Mucosa of descending colon (tissue), 3 donors: ENCODE measurements at places on chromosomes 5 and 9.

DNA sequence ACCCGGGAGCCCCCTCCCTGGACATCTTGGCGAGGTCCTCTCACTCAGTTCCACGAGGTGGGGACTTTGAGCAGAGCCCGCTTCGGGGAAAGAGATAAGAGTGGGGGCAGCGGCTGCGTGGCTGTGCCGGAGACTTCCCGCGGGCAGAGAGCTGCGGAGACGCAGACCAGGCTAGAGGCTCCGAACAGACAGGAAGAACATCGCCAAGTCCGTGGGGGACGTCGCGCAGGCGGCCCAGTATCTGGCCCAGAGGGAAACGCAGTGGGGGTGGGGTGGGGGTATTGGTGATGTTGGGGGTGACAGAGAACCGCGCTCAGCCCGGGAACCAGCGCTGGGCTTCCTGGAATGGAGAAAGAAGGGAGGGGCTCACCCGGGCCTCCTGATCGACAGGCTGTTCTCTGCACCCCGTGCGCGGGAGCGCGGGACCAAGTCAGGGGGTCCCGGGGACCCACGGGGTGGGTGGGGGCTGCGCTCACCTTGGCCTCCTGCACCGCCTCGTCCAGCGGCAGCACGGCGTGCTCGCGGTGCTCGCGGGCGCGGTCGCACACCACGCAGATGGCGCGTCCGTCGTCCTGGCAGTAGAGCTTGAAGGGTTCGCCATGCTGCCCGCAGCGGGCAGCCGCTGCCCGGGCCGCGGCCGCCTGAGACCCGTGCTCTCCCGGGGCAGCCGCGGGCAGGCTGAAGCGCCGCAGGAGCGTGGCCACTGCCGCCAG, 727 bp downstream of the TRIM7 start:
- no peak for DNase-seq

- DNase-seq = no peak
These were observed 99.9 kb downstream of the SSBP2 start for GRCh38 chr5:81650987-81651386.

DNA sequence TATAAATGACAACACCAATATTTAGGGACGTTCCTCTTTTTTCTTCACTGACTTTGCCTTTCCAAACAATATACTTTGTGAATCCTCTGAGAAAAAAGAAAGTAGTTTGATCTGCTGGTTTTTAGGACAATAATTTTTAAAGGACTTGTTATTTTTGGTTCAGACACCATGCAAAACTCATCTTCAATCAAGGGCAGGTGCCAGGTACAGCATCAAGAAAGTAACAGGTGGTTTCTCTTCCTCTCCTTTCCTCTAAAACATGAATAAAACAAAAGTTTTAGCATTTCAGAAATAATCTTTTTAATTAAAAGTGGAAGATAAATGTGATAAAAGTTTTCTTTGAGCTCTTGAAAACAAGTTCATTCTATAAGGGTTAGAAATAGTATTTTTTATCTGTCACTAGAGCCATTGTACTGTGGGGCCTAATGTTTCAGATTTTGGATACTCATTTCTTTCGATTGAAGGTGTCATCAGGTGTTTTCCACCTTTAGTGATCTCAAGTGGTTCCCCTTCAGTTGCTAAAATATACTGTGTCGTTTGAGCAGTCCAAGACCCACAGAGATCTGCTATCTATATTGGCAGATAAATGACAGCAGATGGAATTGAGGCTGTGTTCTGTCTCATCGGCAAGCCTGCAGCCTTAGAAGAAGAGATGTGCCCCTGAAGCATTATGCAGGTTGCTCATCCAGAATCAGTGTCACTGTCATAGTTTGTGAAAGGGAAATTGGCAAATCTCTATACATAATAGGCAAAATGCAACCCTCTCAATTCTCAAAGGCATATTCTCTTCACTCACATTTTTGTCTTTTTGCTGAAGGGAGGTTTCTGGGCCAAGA, 499.7 kb downstream of the PDE4D start:
- no peak for DNase-seq

DNA sequence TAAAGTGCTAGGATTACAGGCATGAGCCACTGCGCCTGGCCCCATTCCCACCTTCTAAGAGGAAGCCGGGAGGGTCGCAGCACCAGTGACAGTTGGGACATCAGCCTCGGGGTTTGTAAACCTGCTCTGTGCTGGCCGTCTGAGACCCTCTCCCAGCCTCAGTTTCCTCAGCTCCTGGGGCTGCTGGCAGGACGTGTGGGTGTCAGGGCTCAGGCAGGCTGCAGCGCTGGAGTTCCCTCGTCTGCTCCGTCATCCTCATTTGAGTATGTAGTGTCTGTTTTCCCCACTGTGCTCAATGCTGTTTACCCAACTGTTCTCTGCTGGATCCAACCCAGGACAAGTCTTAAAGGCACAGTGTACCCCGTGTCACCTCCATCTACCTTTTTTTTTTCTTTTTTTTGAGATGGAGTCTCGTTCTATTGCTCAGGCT, 2.0 kb upstream of the NINJ1 start:
- DNase-seq = peak; percentile 52

- no peak for DNase-seq
These were observed 59.3 kb downstream of the RALGPS1 start for GRCh38 chr9:126973651-126974529.

DNA sequence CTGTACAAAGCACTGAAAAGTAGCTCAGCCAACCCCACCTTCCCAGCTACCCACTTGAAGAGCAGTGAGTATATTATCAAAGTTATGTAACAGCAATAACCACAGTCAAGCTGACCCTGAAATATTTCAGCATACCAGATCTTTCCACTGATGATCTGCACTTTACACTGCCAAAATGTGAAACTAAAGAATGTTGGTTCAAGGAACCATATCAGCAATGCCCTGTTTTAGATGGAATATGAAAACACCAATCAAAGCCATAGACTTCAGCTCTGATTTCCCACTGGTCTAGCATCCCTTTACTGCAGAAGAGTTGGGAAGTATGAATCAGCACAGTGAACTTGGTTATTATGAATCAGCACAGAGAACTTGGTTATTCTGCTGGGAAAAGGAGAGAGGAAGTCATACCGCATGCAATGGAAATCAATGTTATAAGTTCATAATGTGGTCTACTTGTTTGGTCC, 20.0 kb downstream of the CEMIP2 start:
- no peak for DNase-seq

DNA sequence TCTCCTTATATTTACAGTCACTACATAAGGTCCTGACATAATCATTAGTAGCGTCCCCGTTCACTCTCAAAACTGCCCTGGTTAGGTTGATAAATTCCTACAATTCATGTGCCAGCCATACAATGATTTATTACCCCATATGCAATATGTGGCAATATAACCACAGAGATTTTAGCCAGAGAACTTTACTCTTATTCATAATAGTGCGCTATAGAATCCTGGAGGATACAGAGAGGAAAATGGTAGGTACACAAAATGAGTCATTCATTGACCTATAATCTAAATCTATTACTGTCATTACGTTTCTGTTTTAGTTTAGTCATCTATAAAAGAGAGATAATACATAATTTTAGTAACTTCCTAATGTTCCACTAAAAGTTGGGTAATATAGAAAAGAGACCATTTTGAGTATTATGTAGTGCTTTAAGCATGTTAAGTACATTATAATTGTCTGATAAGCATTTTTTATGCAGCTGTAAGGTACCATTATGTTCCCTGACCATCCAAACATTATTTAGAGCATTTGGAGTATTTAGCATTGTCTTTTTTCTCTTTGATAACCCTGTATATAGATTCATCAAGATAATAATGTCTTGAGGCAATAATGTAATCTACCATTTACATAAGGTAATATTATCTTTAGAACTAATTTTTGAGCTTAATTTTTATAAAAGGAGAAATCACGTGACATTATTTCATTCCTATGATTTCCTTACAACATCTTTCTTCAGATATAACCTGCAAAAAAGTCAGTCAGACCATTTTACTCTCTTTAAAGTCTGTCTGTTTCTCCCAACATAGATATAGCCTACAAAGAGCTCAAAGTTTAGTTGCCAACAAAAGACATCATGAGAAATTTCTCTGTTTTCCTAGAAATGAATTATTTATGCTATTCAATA, 655.5 kb upstream of the ZNF608 start:
- peak; percentile 7 for DNase-seq

- DNase-seq = no peak
These were observed 14.2 kb downstream of the HSPA9 start for GRCh38 chr5:138560971-138561370.

- no peak for DNase-seq
These were observed 15.3 kb downstream of the HNRNPH1 start for GRCh38 chr5:179608131-179608581.

DNA sequence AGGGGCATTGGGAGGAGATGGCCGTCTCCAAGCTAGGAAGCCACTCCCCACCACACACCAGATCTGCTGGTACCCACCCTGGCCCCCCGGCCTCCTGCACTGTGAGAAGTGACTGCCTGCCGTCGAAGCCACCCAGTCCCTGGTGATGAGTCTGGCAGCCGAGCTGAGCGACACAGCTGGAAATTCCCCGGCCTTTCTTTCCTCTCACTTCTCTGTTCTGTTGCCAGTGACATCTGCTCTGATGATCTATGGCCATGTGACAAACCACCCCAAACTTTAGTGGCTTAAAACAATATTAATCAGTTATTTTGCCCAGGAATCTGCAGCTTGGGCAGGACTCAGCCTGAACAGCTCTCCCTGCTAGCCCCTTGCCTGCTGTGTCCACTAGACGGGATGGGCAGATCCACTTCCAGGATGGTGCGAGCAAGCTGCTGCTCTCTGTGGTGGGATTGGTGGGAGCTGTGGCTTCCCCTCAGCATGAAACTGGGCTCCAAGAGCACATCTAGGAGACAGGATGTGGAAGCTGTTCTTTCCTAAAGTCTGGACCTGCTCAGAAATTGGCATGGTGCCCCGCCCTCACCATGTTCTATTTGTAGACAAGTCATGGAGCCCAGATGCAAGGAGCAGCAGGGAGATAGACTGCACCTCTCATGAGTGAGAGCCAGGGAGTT, 211.2 kb downstream of the GADD45G start:
- no peak for DNase-seq

GRCh38 chr5:35223787-35224395, 6.4 kb downstream of the PRLR start:
- no peak for DNase-seq

- DNase-seq = peak; percentile 71
These were observed 66.9 kb downstream of the CTSL start for GRCh38 chr9:87792831-87793288.

DNA sequence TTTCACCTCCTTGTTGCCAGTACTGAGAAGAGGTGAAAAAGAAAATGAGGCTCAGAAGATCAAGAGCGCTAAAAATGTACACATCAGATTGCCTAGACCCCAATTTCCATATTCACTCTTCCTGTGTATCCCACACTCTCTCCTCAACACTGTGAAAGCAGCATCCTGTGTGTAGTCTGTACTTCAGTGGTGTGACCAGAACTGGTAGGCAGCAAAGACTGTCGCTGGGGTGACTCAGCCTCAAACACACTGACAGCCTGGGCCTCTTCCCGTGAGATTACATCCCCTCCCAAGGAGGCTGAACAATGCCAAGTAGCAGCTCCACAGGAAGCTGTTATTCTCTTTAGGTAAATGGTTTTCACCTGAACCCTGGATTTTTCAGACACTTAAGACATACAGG, 135.5 kb downstream of the CCDC192 start:
- DNase-seq = no peak
